T-cell (primary cell): ENCODE measurements at places on chromosomes 1 and 21.

DNA sequence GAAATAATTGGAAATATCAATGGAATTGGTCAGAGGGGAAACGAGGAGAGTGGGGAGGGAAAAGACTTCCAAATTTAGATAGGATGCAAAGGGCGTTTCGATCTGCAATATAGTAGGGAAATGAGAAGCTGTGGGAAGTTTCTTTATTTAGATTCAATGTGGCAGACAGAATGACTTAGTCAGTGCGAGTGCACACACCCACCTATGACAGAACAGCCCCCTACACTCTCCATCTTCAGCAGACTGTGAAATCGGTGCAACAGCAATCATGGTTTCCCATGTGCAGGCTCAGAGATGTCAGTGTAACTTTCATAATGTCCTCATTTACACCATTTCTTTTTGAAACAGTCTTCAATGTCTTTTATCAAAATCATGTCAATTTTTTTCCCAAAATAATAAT is 46.0 kb downstream of the DIP2A start:
- no peak for DNase-seq

DNA sequence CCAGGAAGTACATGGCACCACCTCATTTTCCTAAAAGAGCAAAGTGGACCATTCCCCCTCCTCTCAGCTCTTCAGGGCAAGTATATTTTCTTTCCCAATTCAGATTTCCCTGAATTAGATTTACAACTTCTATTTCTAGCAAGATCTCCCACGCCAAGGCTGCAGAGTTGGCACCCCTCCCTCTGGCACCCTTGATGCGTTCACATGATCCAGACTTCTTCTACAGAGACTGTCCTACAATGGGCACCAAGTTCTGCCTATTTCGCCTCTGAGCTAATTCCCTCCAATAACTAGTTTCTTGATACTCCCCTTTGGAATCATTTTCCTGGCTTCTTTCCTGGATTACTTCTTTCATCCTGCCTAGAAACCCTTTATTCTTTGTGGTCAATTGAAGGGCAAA is 122.0 kb downstream of the CDC7 start:
- no peak for DNase-seq

DNA sequence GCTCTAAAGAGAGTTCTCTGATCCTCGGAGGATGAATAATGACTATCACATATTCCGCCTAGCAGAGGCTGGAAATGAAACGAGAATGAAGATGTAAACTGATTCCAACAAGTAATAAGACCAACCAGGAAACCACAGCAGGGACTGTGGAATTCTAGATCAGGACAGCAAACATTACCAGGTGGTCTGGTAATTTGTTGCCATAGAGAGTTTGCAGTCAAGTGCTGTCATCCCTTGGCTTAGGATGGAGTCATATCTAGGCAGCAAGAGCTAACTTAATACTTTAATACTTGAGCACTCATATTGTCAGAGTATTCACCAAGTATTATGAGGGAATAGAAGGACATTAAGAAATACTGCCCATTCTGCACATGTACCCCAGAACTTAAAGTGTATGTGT is 45.1 kb upstream of the MUTYH start:
- no peak for DNase-seq

- DNase-seq: no peak
Observed at GRCh38 chr21:36310016-36310415, 10.0 kb upstream of the MORC3 start.

- DNase-seq: no peak
Observed at GRCh38 chr21:37986751-37987399, 70.6 kb upstream of the KCNJ6 start.

- DNase-seq: no peak
Observed at GRCh38 chr1:186740324-186740723, 60.1 kb upstream of the PTGS2 start.

DNA sequence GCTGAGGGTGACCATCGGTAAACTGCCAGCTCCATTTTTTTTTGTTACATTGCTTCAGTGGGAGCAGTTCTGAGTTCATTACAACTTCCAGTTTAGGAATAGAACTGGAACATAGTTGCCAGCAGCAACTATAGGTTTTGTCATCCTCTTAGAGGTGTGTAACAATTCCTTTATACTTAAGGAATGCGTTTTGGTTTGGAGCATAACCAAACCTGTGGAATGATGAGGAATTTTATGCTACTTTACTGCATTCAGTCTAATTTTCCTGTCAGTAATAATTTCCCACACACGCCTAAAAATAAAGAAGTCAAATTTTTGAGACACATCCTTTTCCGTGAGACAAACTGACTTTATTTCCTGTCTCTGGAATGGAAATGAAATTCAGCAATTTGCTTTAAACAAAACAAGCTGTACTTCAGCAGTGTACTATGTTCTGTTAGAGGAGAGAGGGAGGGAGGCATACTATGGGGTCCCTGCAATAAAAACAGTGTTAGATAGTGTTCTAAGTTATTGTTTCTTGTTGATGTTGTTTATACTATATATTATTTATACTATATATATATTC is 4.8 kb upstream of the AMPD1 start:
- DNase-seq: no peak

- no peak for DNase-seq
Observed at GRCh38 chr1:15676688-15677661, 7.1 kb upstream of the PLEKHM2 start.

DNA sequence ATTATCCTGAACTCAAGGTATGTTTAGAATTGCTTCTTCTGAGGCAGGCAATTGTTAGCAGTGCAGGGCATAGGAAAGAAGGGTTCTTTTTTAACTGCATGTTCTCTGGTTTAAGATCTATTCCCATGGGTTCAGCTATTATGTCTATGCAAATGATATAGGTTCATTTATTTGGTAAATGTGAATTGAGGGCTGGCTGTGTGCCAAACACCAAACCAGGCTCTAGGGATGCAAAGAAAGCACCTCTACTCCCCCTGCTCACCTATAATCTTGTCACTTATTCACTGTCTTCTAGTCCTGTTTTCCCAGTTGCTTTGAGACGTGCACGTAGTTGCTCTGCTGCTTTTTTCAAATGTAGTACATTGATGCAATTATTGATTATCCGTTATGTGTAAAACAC is 691 bp upstream of the KIFAP3 start:
- no peak for DNase-seq

DNA sequence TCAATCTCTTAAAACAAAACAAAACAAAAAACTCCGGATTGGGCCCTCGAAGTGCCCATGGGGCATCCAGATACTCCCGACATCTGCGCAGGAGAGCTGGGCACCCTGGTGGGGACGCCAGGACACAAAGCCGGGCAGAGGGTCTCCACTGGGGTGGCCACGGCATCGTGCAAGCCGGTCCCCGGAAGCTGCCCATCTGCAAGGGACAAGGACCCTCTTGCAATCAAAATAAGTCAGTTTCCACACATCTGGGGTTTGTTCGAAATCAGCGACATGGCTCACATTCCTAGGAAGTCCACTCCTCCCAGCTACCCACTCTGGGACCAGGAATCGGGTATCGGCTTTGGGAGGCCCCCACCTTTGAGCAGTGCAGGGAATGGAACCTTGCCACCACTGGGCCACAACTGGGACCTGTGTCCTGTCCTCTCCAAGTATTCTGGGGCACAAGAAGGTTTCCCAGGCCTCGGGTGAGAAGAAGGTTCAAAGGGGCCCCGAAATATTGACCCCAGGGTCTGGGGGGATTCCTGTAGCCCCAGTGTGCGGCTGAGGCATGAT is 4.6 kb upstream of the PRDM16 start:
- DNase-seq: no peak

GRCh38 chr1:182672487-182672836 is 11.9 kb downstream of the RGS8 start:
- no peak for DNase-seq

- no peak for DNase-seq
Observed at GRCh38 chr1:42005530-42005929, 86.8 kb upstream of the HIVEP3 start.

DNA sequence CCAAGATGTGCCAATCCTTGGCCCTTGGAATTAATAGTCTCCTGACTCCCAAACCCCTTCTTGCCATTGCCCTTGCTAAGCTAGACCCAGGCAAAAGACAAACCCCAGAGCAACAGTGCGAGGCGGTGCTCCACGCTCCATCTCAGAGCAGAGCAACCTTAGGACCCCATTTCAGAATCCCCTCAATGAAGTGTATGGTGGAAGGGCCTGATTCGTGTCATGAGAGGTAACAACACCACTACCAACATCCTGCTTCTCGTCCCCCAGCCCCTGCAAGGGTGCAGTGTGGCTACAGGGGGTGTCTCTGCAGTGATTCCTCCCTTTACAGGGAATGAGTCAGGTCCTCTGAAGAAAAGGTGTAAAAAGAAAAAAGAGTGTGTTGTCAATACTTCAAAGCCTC is 103.9 kb upstream of the IRF2BP2 start:
- DNase-seq: no peak

GRCh38 chr1:42830631-42831030 is 13.4 kb upstream of the SVBP start:
- no peak for DNase-seq

- no peak for DNase-seq
Observed at GRCh38 chr1:57831624-57832023, 407.8 kb upstream of the DAB1 start.

GRCh38 chr1:54835131-54835898 is 34.2 kb upstream of the TTC22 start:
- no peak for DNase-seq

DNA sequence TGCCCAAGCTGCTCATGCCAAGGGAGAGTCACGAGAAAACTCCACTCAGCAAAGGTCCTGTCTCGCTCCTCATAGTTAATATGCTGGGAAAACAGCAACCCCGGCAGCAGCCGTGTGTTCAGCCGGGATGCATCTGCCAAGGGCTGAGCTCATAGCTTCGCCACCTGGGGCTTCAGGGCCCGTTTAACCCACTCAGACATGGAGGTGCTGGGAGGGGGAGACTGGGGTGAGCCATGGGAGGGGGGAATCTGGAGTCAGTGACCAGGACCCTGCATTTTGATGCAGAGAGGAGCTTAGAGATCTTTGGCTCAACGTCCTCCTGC is 283.4 kb downstream of the PTPRU start:
- DNase-seq: no peak

GRCh38 chr21:37392441-37392840 is 25.9 kb downstream of the DYRK1A start:
- DNase-seq: no peak

- DNase-seq: no peak
Observed at GRCh38 chr1:45820788-45821187, 17.4 kb downstream of the MAST2 start.

DNA sequence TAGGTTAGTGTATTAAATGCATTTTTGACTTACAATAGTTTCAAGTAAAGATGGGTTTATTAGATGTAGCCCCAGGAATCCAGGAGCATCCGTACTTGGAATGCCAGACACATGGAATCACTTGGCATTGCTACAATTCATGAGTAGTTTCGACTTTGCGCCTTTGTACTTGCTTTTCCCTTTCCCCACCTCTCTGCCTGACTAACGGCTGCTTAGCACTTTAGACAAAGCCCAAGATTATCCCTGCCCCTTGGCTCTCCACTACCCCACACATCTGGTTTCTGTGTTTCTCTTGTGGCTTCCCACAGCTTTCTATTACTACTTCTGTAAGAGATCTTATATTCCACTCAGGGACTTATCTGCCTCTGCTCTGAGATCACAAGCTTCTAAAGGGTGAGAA is 397.7 kb upstream of the POU3F1 start:
- no peak for DNase-seq

- no peak for DNase-seq
Observed at GRCh38 chr1:117036018-117036461, 24.1 kb upstream of the TTF2 start.
